ENCODE measurements at places on chromosomes 3 and 15.

DNA sequence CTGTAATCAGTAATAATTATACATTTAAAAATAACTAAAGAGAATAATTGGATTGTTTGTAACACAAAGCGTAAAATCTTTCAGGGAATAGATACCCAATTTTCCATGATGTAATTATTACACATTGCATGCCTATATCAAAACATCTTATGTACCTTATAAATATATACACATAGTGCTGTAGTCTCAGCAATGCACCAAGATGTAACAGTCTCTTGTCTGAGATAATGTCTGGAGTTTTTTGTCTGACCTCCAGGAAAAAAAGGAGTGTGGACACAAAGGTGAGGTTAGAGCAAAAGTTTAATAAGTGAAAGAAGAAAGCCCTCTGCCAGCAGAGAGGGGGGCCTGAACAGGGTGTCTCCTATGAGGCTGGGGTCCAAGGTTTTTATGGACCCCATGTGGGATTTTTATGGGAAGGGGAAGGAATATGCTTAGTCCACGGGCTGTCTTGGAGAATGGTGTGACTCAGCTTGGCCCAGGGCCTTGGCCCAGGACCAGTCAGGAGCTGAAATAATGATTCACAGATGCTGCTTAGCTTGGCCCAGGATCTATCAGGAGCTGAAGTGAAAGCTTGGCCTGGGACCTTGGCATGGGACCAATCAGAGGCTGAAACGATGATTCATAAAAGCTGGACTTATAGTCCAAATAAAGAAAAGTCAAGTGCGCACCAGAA is 545.0 kb downstream of the ZPLD1 start:
- DNase-seq, result no peak

GRCh38 chr3:182829761-182830405 is 36.6 kb downstream of the ATP11B start:
- DNase-seq, result no peak

- no peak for DNase-seq
Measured at GRCh38 chr3:183879243-183879642, 5.4 kb downstream of the PARL start.

- DNase-seq, result no peak
Measured at GRCh38 chr3:187802928-187803259, 57.6 kb upstream of the BCL6 start.

DNA sequence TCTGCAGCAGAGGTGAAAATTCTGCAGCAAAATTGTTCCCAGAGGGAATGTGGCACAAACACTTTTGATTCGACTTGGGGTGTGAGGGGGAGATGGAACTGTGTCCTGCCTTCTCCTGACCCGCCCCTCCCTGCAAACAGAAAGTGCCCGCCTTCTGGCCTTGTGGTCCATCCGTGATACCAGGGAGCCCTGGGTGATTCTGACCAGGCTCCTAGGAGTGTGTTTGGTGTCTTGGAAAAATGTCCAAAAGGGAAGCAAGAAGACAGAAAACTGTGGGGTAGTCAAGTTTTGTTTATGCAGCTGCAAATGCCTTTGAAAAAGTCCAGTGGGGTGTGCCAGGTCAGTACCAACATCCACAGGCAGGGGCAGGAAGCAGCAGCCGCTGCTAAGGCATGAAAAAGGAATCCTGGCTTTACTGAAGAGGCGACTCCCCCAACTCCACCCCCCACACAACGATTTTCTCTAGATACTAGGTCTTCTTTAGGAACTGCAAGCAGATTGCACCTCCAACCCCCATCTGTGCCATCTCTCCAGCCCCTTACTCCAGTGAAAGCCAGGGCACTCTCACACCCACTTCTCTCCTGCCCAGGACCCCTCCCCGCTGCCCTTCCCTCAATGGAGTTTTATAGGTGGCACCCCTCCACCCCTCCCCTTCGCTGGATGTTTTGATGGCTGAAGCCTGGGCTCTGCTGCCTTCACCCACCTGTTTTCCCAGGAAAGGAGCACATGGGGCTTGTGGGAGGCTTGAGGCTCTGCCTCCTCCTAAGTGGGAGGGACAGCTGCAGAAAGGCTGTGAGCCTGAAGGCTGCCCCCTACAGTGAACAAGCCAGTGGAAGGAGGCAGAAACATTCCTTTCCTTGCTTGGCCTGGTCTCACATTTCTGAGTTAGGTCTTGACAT is 82.4 kb upstream of the HERC1 start:
- peak; percentile 19 for DNase-seq

DNA sequence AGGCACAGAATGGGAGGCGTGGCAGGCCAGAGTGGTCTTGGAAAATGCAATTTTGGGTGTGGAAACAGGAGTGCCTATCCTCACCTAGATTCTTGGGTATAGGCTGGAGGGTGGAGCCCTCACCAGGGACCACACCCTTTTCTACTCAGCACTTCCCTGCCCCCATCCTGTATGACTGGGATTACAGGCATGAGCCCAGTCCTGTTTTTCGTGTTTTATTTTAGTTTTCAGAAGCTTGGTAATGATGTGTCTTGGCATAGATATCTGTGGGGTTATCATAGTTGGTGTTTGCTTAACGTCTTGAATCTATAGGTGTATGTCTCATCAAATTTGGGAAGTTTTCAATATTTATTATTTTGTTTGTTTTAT is 248.7 kb upstream of the CBLB start:
- no peak for DNase-seq

DNA sequence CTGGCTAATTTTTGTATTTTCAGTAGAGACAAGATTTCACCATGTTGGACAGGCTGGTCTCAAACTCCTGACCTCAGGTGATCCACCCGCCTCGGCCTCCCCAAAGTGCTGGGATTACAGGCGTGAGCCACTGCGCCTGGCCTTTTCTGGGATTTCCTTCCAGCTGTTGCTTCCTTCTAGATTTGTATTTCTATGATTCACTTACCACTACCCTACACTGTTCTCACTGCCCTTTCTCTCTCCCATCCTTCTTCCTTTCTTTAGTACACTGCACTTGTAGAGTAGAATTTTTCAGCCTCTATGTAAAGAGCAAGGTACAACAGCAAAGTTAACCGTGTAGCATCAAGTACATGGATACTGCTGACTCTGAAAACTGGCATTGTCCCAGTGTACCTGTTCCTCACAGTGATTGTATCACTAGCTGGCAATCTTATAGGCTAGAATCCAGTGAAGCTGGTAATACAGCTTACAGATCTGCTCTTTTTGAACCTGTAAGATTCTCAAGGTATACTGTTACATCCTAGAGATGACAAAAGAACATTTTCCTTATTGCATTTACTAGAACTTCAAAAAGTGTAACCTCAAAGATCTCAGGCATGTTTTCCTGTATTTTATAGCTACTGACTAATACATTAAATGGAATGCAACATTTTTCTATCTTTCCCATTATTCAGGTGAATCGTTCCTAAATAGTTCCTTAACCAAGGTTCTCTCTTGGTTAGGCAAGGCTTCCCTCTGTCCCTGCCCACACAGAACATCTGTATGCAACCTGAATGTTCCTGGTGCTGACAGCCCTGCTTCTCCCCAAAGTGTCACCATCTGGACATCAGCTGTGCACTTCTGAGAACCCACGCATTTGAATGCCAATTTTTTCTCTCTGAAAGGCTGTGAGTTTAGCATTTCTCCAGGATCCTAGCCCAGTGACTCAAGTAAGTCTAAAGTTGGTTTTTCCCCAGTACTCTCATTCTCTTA is 74.1 kb upstream of the RAP2B start:
- no peak for DNase-seq

DNA sequence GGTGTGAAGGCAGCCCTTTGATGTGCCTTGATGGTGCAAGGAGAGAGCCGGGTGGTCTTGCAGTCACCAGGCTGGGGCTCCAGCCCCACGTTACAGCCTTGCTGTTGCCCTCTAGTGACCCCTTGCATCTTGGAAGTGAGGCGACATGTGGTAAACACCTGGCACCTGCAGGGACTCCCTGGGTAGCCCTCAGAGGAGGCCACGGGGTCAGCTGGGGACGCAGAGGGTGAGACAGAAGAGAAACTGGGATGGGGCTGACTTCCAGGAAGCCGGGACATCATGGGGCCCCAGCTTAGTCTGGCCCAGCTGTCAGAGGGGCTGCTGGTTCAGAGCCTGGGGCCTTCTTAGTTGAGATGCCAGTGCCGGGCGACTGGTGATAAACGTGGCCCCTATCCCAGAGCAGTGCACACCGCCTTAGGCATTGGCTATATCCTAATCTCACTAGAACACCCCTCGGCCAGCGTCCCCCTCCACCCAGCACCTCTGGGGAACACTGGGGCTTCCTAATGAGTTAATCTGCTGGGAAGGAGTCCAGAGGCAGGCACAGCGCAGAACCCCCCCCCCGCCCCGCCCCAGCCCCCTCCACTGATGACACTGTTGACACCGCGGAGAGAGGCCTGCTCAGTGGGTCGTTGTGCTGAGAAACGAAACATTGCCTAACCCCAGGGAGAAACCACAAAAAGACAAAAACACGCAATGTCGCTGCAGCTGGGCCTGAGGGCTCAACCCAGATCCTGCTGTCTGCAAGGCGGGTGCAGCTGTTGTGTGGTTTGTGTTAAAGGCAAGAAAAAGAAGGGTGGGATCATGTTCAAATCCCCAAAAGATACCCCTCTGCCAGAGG is 60.5 kb upstream of the KLF13 start:
- no peak for DNase-seq

GRCh38 chr3:13517253-13517977 is 31.5 kb upstream of the FBLN2 start:
- DNase-seq, result no peak
